M059J (cell line): ENCODE measurements at places on chromosomes 2 and 18. TPM values are rescaled to one million over a fixed set of nuclear protein-coding genes. Genes with fewer than 3 reads are reported as not detected.
A peak's percentile ranks its signal among the peaks of the same experiment; 100 is the strongest.

- no peak for DNase-seq
Observed at GRCh38 chr2:51401546-51401945, 369.6 kb upstream of the NRXN1 start.

- no peak for DNase-seq
Observed at GRCh38 chr2:175034716-175035115, 29.5 kb upstream of the CHN1 start.

SKOR2 gene
- not detected in 2 replicates for total RNA-seq

- DNase-seq, result no peak
Observed at GRCh38 chr2:7154656-7155055, 237.4 kb downstream of the RNF144A start.

MAP3K19 gene
- not detected in 2 replicates for total RNA-seq

GRCh38 chr2:223880796-223881195 lies 43.4 kb upstream of the AP1S3 start:
- DNase-seq, result no peak

DNA sequence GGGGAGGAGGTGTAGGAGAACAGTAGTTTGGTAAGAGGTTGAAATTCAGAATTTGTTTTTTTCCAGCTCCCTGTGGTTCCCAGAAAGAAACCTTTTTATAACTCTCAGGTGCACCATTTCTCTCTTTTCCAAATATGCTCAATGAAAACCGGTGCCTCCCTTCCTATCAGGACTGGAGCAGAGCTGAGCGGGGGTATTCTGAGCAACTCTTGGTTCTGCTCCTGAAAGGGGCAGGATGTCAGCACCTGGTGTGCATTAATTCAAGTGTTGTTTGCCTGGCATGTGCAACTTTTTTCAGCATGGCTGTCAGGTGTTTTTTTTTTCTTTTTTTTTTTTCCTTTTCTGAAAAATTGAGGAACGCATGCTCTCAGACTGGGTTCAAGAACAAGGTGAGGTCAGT lies 74.1 kb downstream of the MAPK4 start:
- DNase-seq, result no peak

- DNase-seq, result no peak
Observed at GRCh38 chr2:136135921-136136906, 18.3 kb upstream of the CXCR4 start.

TRIP12 gene
- 75.3 and 130 TPM in 2 replicates for total RNA-seq

GRCh38 chr18:36496022-36496421 lies 198.5 kb downstream of the FHOD3 start:
- peak; percentile 43 for DNase-seq

DNA sequence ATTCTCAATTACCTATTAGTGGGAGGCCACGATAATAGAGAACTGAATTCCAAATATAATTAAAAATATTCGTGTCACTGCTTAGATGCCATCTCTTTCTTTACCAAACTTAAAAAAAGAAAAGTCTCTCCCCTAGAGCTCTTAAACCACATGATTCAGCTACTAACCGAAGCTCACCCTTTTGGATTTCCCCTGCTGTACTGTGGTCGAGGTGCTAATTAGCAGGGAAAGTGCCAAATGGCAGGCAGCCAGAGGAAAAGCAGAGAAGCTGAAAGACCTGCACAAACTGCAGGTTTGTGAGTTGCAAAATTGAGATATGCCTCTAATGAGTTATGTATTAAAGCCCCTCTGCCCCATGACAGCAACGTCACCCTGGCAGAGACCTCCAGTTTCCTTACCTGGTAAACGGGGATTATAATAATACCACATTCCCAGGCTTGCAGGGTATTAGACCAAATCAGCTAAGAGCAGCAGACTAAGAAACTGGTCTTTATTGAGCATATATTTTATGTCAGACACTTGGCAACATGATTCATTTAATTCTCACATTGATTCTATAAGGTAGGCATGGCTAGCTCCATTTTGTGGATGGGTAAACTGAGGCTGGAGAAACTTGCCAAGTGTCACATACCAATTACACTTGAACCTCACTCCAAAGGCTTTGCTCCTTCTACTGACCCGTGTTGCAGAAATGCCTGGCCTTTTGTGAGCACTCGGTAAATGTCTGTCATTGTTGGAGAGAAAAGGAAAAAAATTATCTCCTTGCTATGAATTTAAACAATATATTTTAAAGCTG lies 259.7 kb downstream of the LPIN1 start:
- peak; percentile 67 for DNase-seq

GRCh38 chr2:211216221-211216620 lies 659.8 kb downstream of the CPS1 start:
- DNase-seq, result peak; percentile 7

- peak; percentile 77 for DNase-seq
Observed at GRCh38 chr2:99698896-99699295, 209.1 kb upstream of the REV1 start.
